ENCODE measurements at places on chromosomes 3 and 15.

DNA sequence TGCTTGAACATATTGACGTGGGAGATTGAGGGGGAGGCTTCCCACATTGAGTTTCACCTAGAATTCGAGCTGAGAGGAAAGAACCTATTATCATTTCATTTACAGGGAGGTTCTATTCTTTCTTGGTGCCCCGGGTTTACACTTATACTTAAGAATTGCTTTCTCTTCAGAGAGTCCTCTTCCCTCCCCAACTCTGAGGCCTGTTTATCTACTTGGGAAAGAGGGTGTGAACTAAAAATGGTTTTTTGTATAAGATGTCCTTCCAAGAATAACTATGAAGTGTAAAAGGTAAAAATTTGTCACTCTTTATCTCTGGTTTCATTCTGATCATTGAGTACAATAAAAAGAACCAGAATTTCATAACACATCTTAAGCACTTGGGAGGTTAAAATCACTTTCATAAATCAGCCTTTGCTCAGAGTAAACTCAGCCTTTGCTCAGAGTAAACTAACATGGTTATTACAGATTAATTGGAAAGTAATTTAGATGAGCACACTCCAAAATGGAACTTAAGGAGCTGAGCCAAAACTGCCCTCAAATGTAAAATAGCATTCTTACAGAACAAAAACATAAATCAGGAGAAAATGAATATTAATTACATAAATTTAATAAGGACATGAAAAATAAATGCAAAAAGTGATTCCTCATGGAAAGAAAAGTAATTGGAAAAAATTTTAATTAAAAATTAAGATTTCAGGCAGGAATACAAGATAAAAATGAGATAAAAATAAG, 75.2 kb downstream of the GADL1 start:
- DNase-seq = no peak

DNA sequence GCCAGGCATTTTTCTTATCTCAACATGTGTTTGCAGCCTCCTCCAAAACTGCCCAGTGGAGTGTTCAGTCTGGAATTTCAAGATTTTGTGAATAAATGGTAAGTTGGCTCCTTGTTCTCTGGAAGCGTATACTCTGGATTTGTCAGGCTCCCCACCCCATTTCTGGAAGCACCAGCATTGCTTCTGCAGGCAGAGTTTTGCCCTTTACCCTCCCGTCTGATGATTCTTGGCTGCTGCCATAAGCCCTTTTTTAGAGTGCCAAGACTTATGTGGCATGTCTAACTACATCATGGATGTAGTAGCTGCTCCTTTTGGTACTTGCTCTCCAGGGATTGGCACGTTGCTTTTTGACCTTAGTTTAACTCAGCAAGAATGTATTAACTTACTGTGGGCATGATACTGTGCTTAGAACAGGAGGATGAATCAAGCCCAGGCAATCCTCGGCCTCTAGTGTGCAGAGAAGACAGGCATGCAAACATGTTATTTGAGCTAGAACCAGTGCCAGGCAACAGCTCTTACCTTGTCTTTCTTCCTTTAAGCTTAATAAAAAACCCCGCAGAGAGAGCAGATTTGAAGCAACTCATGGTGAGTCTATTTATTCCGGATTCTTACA, 8.3 kb downstream of the SNAPC5 start:
- no peak for DNase-seq

DNA sequence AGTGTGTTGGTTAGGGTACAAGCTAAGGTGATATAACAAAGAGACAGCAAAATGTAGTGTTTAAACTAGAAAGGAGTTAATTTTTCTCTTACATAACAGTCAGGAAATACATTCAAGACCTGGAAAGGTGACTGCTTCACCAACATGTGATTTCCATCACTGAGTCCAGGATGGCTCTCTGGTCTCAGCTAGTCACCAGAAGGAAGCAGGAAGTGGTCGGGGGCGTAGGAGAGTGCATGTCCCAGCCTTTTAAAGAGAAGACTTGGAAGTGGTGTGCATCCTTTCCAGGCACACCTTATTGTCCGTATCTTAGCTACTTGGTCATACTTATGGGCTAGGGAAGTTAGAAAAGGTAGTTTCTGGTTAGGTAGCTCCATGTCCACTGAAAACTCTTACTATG, 11.1 kb upstream of the UBE2Q2 start:
- no peak for DNase-seq

- no peak for DNase-seq
Observed at GRCh38 chr3:157094301-157094700, 65.6 kb downstream of the CCNL1 start.

DNA sequence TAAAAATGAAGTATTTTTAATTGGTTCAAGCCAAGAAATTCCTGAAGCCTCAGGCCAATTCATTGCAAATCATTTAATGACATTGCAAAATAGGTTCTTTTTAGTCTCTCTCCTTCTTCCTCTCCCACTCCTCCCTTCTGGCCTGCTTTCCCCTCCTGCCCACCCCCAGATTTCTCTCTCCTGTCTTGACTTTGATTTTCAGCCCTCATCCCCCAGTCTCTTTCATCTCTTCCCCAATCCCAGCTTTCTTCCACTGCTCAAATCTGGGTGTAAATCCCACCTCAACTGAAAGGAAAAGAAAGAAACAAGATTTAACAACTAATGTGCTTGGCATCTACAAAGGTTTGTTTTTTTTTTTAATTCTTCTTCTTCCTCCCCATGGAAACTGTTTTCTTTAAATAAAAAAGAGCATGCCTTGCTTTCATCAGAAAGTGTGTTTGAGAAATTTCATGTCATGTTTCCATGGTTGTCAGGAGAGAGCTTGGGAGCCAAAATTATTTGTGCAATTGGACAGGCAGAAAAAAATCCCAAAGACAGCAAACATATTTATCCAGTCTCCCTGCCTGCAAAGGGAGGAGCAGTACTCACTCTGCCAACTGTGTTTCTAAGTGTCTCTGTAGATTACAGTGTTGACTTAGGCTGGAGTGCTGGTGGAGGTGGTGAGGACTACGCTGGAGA, 50.4 kb downstream of the BOC start:
- no peak for DNase-seq

- DNase-seq = no peak
Observed at GRCh38 chr15:37903919-37904625, 30.4 kb upstream of the TMCO5A start.

GRCh38 chr3:123431658-123432324, 17.1 kb downstream of the ADCY5 start:
- DNase-seq = no peak

DNA sequence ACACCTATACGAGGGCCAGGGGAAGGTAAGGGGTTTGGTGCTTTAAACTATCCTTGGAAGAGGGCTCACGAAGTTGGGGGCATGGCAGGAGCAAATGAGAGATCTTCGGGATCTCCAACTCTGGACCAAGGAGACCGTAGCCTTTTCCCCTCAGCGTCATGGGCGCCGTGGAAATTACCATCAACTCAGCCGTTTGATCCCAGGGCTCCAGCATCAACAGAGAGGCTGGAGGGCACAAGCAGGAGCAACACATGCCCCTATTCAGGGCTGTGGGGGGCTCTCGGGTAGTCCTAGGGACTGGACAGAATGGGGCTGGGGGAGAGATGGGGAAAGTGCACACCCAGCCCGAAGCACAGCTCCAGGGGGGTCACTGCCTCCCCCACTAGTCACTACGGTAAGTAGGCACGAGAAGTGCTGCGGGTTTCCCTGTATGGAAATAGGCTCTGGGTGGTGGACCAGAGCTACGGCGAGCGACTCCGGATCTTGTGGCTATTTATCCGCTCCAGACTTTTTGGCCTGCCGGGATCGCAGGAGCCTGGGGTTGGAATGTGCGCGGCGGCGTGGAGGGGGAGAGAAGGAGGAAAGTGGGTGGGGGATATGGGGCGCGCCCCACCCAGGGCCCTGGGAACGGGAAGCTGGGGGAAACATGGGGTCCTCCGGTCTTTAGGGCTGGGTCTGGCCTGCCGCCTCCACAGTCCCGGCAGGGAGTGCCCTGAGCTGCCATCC, 539 bp upstream of the LAMB2 start:
- DNase-seq = peak; percentile 44

DNA sequence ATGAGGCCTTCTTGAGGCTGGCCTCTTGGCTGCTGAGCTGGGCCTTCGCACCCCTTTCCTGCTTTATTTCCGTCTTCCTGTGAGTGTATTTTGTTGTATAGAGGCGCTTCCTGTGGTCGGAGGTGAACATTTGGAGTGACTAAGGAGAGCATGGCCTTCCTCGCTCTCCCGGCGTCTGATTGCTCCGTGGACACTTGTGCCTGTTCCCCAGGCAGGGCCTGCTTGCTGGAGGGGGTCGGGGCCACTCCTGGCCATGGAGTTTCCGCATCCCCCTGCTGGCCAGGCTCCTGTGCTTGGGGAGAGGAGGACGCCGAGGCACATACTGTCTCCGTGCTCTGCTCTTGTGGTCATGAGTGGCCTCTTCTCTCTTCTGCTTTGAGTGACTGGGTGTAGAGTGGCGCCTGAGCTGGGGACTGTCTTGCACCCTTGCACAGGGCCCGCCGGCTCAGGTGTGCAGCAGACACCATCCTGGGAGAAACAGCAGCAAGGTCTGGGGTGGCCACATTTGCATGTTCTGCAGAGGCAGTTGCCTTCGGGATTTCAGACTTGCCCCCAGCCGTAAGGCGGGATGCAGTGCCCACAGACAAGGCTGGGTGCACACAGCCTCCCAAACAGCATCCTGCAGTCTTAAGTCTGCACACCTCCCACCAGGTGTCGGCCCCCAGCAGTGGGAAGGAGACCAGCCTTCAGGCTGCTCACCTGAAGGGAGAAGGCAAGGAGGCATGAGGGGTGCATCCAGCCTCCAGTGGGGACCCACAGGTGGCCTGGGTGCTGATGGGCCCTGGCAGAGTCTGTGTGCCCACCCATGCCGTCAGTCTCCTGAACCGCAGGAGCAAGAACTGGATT, 16.4 kb downstream of the KLF13 start:
- no peak for DNase-seq

DNA sequence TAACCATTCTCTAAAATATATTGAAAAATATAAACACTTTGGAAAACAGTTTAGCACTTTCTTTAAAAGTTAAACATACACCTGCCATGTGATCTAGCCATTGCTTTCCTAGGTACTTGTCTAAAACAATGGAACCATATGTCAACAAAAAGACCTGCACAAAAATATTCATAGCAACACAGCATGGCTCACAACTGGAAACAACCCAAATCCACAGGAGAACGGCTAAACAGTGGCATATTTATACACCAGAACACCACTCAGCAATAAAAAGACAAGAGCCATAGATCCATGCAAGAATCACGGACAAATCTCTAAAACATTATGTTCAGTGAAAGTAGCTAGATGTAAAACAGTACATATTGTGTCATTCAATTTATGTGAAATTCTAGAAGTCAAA, 221.3 kb upstream of the UBE2E2 start:
- no peak for DNase-seq

GRCh38 chr15:50057196-50057595, 61.8 kb downstream of the ATP8B4 start:
- no peak for DNase-seq

DNA sequence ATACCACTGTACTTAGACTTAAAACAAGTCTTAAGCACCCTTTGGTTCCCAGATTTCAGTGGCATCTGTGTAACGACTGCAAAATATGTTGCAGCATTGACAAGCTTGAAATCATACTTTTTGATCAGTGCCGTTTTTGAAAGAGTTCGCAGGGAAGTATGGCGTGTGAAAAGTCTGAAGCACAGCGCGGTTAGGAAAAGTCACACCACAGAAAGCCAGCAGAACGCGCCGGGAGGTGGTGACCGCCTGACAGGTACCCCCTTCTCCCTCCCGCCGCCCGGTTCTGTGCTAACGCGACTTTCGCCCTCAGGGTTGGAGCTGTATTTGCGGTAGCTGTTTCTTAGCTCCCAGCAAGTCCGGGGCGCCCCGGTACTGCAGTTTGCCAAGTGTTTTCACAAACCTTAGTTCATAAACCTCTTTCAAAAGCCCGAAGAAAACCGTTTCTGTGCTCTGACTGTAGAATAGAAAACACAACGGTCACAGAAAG, 481 bp upstream of the CRYBG3 start:
- no peak for DNase-seq

- no peak for DNase-seq
Observed at GRCh38 chr3:10770547-10770946, 45.5 kb upstream of the SLC6A11 start.

- DNase-seq = no peak
Observed at GRCh38 chr3:162285259-162285658, 788.7 kb downstream of the OTOL1 start.

GRCh38 chr15:91988071-91988470, 134.6 kb downstream of the SLCO3A1 start:
- no peak for DNase-seq

DNA sequence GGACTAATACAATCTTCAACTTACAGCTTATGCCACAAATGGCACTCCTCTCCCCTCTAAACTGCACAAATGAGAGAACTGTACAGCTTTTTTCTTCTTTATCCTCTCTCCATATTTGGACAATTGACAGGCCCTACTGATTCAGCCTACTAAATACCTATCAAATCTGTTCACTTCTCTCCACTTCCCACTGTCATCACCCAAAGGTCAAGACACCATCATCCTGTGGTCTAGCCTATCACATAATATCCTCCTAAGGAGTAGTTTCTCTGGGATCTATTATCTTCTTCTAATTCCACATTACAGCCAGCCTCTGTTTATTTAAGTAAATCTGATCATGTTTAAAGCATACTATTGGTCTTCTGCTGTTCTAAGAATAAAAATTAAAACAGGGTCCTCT, 33.0 kb upstream of the SLC12A8 start:
- no peak for DNase-seq
